ENCODE measurements at places on chromosomes 5 and 9.

DNA sequence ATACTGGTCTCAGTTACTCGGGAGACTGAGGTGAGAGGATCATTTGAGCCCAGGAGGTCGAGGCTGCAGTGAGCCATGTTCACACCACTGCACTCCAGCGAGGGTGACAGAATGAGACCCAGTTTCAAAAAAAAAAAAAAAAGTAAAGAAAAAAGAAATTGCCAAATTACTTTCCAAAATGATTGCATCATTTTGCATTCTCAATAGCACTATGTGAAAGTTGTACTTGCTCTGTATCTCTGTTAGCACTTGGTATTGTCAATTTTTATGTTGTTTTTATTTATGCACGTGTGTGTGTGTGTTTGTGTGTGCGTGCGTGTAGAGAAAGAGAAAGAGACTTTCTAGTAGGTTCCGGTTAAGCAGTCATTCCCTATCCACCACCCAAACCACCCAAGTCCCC lies 328.4 kb downstream of the RAB3C start:
- DNase-seq, result no peak

- no peak for DNase-seq
These were observed 38.3 kb upstream of the FCN2 start for GRCh38 chr9:134842321-134842720.

GRCh38 chr5:136621743-136622142 lies 256.4 kb upstream of the TRPC7 start:
- DNase-seq, result no peak

DNA sequence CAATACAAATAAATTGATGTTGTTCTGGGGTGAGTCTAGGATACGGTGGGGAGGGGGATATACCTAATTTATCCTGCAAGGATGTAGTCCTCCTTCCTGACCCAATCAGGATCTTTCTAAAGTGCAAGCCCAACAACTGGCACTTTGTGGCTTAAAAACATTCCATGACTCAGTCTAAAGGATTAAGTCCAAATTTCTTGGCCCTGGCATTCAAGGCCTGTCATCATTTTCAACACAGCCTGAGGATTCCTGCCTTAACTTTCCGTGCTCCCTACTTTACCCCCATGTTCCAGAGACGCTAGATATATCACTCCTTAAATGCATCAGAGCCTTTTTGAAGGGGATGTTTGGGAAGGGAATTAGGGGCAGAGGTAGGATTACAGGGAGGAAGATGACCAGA lies 1.0 kb downstream of the FAM221B start:
- no peak for DNase-seq

- DNase-seq, result no peak
These were observed 745.2 kb upstream of the WWC1 start for GRCh38 chr5:167546270-167546669.

GRCh38 chr5:112799661-112800060 lies 61.4 kb upstream of the SRP19 start:
- no peak for DNase-seq

Measured in iPS DF 19.7 (cell line).